ENCODE measurements at places on chromosomes 1 and 21. TPM values are rescaled to one million over a fixed set of nuclear protein-coding genes. Genes with fewer than 3 reads are reported as not detected.

The SLC44A3 gene
- total RNA-seq: 2.7 TPM

DNA sequence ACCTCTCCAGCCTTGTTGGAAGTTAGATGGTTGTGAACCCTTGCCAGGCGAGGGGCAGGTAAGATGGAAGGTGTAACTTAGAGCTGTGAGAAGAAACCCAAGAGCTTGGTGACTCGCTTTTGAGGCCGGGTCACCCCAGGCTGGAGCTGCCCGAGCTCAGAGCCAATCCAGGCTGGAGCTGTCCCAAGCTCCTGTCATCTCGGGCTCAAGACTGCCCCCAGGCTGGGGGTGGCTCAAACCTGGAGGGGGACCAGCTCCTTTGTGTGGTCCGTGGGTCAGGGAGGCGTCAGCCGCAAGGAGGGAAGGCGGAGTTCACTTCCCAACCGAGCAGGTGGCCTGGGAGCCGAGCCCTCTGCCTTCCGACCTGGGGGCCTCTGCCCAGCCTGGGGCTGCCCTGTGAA lies 2.0 kb downstream of the HUNK start:
- peak; percentile 25 for DNase-seq
- H3K27ac ChIP-seq: peak overlapping the region; percentile 63
- H3K4me1 ChIP-seq: peaks cover 25% of the 10 kb centered on the region
- peak overlapping the region; percentile 87 for H3K4me3 ChIP-seq

The OR6K6 gene
- not detected for total RNA-seq

DNA sequence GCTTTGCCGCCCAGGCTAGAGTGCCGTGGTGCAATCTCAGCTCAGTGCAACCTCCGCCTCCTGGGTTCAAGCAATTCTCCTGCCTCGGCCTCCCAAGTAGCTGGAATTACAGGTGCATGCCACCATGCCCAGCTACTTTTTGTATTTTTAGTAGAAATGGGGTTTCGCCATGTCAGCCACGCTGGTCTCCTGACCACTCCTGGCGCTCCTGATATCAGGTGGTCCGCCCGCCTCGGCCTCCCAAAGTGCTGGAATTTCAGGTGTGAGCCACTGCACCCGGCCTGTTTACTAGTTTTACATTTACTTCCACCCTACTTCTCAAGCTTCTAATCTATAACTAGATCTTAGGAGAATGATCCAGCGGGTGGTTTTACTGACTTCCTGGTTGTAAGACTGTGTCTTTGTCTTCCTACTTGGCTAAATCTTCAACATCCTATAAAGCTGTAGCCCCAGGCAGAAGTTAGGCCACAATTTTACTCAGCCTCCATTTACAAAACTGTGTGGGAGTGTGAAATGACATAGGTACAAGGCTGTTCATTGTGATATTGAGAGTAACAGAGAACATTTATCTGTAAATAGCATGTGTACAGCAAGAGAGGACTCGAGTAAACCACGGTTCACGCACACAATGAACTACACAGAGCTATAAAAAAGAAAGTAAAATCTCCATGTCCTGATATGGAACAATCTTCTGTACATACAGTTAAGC lies 9.6 kb upstream of the POU2F1 start:
- no peak for DNase-seq
- no peaks in the 10 kb centered on the region for H3K4me1 ChIP-seq
- peaks cover 3% of the 10 kb centered on the region for H3K27me3 ChIP-seq
- peaks cover 4% of the 10 kb centered on the region for H3K36me3 ChIP-seq
- no peak overlapping the region for H3K27ac ChIP-seq

GRCh38 chr1:156767879-156768604 lies 707 bp downstream of the PRCC start:
- peaks cover 29% of the 10 kb centered on the region for H3K4me1 ChIP-seq
- H3K36me3 ChIP-seq: peaks cover 7% of the 10 kb centered on the region
- DNase-seq: peak; percentile 38
- peaks cover 6% of the 10 kb centered on the region for H3K27me3 ChIP-seq
- no peak overlapping the region for H3K4me3 ChIP-seq

The SH3BGR gene
- total RNA-seq: 3.4 TPM

DNA sequence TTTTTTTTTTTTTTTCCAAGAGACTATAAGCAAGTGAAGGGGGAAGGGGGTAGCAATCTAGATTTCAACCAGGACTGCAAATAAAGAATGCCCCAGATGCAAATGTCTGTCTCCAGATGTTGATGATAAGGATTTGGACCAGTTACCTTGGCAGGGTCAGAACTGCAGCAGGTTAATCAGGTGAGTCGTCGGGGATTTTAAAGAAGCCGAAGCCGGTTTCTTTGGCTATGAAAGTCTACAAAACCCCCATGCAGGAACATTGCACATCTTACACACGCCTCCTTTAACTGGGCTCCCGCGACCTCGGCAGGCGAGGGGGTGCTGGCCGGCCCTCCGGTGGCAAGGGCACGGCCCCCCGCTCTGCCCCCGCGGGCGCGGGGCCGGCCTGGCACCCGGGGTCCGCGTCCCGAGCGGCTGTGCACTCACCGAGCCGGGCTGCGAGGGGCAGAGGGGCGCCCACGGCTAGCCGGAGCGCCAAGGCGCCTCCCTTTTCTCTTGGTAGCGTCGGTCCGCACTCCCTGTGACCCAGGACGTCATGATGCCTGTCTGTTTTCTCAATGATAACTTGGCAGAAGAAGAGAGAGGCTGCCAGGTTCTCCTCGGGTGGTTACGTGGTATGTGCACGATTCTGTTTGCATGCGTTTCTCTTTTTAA lies 366.3 kb upstream of the ESRRG start:
- H3K4me1 ChIP-seq: peaks cover 18% of the 10 kb centered on the region
- no peaks in the 10 kb centered on the region for H3K36me3 ChIP-seq
- H3K4me3 ChIP-seq: peak overlapping the region; percentile 90

- H3K36me3 ChIP-seq: peaks cover 8% of the 10 kb centered on the region
- H3K27ac ChIP-seq: no peak overlapping the region
- H3K4me1 ChIP-seq: peaks cover 2% of the 10 kb centered on the region
- H3K4me3 ChIP-seq: no peak overlapping the region
- DNase-seq: no peak
These were observed 18.7 kb upstream of the DPH5 start for GRCh38 chr1:101044259-101044658.

DNA sequence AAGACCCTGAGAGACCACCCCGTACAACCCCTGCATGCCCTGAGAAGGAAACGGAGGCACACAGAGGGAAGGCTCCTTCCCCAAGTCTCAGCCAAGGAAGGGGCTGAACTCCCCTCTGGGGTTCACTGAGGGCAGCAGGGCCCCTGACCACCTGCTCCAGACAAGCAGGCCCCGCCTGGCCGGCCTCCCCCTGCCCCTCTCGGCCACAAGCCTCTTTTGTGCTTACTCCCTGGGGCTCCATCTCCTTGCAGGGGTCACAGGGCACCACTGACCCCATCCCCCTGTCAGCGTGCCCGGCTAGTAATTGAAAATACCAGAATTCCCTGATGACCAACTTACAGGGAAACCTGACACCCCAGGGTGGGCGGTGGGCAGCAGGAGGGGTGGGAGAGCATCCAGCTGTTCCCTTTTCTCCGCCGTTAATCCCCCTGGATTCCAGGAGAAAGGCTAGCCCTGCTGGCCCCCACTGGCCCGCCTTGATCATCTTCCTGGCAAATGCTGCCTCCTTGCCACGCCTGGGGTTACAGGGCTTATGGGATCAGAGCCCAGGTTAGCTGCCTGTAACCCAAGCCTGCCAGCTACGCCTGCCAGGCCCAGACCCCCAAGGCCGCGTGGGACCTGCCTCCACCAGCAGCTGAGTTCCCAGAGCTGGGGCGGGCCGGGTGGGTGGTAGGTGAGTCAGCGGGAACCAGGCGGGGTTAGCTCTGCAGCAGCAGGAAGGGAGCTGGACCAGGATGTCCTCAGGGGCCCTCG lies 96.1 kb downstream of the LACTBL1 start:
- H3K36me3 ChIP-seq: peaks cover 9% of the 10 kb centered on the region
- H3K4me3 ChIP-seq: no peak overlapping the region
- H3K27me3 ChIP-seq: no peaks in the 10 kb centered on the region
- H3K4me1 ChIP-seq: peaks cover 14% of the 10 kb centered on the region
- no peak overlapping the region for H3K27ac ChIP-seq
- peak; percentile 20 for DNase-seq

The TBX19 gene
- 1.1 TPM for total RNA-seq

The PRKAA2 gene
- total RNA-seq: 2.4 TPM

DNA sequence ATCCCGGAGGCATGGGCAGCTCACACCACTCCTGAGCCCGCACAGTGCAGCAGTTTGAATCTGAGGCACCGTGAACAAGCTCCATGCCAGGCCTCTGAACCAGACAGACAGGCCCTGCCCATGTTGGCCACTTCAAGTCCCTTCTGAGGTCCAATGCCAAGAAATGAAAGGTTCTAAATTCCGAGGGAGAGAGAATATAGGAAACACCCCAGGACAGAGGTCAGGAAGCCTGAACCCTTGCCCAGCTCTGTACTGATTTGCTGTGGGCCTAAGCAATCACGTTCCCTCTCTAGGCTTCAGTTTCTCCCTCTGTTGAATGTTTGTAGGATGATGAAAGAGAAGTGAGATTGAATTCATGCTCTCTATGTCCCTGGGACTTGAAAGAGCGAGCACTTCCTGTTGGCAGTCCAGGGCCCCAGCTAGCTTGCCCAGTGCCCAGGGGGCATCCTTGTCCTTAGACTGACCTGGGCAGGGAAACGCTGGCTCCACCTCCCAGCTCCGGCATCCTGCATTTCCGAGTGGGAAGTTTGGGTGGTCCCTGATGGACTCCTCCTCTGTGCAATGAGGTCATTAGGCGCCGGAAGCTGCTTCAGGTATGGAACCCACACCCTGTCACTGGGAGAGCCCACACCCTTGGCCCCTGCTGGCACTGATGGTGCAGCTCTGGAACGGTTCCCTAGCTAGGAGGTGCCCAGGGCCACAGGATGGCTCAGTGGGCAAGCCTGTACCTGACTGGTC lies 242.4 kb upstream of the TMEM51 start:
- DNase-seq: no peak
- H3K36me3 ChIP-seq: no peaks in the 10 kb centered on the region
- H3K27me3 ChIP-seq: peaks cover 2% of the 10 kb centered on the region
- no peak overlapping the region for H3K27ac ChIP-seq
- no peaks in the 10 kb centered on the region for H3K4me1 ChIP-seq
- H3K4me3 ChIP-seq: no peak overlapping the region

The SPRR2E gene
- not detected for total RNA-seq

The CASQ1 gene
- total RNA-seq: not detected

The FAAH gene
- 2.7 TPM for total RNA-seq

DNA sequence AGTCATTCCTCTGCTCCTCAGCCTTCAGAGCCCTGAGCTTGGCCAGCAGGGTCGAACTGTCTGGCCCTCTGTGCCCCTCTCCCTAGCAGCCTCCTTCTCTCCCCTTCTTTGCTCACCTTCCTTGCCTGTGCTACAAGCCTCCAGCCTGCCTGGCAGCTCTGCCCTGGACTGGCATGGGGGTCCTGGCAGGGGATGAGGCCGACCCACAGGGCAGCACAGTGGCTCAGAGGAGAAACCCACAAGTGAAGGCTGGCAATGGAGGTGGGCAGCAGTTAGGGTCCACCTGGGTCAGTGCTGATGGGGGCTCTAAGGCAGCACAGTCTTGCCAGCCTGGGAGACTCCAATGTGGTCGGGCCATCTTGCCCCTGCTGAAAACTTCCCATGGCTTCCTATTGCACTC lies 274.2 kb downstream of the GRIK3 start:
- no peak for DNase-seq
- peaks cover 9% of the 10 kb centered on the region for H3K4me1 ChIP-seq
- no peaks in the 10 kb centered on the region for H3K36me3 ChIP-seq
- no peak overlapping the region for H3K4me3 ChIP-seq
- H3K27me3 ChIP-seq: peaks cover 4% of the 10 kb centered on the region

DNA sequence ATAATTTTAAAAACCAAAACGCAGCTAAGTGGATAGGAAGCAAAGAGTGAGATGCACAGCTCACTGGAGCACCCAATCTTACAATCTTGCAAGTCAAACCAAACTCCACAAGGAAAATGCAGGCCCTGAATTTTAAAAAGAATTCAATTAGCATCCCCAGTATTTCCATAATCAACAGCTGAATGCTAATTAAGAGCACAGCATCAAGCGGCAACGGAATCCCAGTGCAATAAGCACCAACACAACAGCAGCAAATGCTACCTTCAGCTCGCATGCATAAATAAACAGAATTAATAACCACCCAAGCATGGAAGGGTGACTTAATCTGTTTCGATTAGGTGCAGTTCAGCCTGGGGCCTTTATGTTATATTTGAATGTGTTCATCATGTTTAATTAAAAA lies 142.9 kb downstream of the SLC45A1 start:
- peaks cover 4% of the 10 kb centered on the region for H3K27me3 ChIP-seq
- H3K4me3 ChIP-seq: no peak overlapping the region
- DNase-seq: no peak
- peaks cover 83% of the 10 kb centered on the region for H3K4me1 ChIP-seq

GRCh38 chr1:117567435-117567834 lies 38.4 kb upstream of the TENT5C start:
- H3K36me3 ChIP-seq: no peaks in the 10 kb centered on the region
- DNase-seq: no peak
- H3K27me3 ChIP-seq: peaks cover 4% of the 10 kb centered on the region
- no peaks in the 10 kb centered on the region for H3K4me1 ChIP-seq

The PGBD2 gene
- total RNA-seq: 7.9 TPM

The PPM1J gene
- 1.6 TPM for total RNA-seq

DNA sequence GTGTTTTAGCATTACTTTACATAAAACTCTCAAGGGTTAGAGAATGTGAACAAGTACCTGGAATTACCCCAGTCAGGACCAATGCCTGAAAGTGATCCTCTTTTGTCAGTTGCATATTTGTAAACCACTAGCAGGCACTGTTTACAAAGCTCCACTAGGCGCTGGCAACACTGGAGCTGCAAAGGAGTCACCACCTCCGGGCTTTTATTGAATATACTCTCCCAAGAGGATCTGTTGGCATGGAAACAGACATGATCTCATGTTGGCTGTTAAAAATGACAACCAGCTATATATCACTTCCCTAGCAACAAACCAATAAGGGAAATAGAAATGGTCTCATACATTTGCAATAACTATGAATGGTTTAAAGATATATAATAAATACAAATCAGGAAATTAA lies 116.0 kb downstream of the TTLL7 start:
- no peaks in the 10 kb centered on the region for H3K36me3 ChIP-seq
- H3K4me1 ChIP-seq: peaks cover 4% of the 10 kb centered on the region
- no peak overlapping the region for H3K27ac ChIP-seq
- no peaks in the 10 kb centered on the region for H3K27me3 ChIP-seq
- no peak overlapping the region for H3K4me3 ChIP-seq

The CLIC6 gene
- 5.4 TPM for total RNA-seq

- H3K36me3 ChIP-seq: peaks cover 9% of the 10 kb centered on the region
- H3K4me1 ChIP-seq: peaks cover 50% of the 10 kb centered on the region
- DNase-seq: no peak
- H3K4me3 ChIP-seq: no peak overlapping the region
These were observed 3.3 kb upstream of the UTP11 start for GRCh38 chr1:38009088-38009840.

The MARCKSL1 gene
- 730 TPM for total RNA-seq

GRCh38 chr21:42862774-42863503 lies 16.4 kb downstream of the WDR4 start:
- peak overlapping the region; percentile 70 for H3K27ac ChIP-seq
- peaks cover 16% of the 10 kb centered on the region for H3K4me1 ChIP-seq
- DNase-seq: no peak

The CYP4A22 gene
- not detected for total RNA-seq

The C1orf167 gene
- total RNA-seq: 0.44 TPM

The UBL4B gene
- total RNA-seq: not detected
